Activated CD4-positive, alpha-beta T cell treated with anti-CD3 and anti-CD28 coated beads for 1 hour (primary cell): ENCODE measurements at places on chromosomes 5 and 9.

DNA sequence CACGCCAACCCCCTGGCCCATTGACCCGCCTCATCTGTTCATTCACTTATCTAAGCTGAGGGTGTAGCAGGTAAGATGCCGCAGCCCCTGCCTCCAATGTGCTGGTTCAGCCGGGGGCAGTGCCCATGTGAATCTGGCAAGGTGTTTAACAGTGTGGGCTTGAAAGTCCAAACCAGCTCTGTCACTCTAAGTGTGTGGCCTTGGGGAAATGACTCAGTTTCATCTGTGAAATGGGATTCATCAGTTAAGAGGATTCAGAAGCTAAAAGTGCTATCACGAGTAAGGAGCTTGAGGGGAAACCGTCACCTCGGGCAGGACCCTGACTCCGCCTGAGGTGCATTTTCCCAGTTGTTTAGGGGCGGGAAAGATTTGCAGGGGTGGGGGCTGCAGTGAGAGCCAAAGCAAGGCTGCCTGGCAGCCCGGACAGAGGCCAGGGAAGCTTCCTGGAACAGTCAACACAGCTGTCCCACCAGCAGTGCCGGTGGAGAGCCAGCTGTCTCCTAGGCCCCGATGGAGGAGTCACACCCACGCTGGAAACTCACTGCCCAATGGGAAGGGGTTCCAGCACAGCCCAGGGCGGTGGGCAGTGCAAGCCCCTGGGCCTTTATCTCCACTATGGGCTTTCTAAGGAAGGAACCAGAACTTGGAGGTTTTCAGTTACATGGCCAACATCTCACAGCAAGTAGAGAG is 9.7 kb upstream of the URM1 start:
- no peak for DNase-seq

DNA sequence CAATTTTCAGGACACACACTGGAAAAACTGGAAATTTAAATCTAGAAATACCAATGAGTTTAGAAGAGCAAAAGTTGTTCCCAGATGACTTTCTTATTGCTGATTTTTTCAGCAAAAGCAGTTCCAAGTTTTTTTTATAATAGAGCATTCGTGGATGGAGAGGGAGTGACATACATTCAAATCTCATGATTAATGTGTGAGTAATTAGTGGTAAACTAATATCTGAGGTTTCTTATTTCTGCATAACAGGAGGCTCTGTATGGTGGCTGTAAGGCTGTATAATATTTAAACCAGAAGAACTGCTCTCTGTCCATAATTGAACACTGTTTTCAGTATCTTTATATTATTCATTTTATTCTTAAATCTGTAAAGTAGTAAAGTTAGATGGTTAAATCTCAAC is 25.8 kb downstream of the LYSMD3 start:
- no peak for DNase-seq

- DNase-seq: no peak
These were observed 600.7 kb upstream of the PTGER4 start for GRCh38 chr5:40078898-40079575.

DNA sequence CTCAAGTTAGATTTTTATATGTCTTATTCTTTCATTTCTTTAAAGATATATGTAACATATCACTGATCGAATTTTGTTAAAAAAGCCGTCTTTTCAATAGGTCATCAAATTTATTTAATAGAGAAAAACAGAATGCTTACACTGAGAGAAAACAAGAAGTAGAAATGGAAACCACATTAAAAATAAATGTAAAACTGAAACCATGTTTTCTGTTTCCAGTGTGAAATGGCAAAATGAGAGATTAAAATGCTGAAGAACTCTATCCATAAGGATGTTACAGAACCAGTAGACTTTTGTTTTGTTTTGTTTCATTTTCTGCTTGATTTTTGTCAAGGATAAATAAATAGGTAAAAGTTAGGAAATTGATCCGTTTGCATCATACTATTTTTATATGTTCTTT is 210.1 kb downstream of the PRDM9 start:
- no peak for DNase-seq

DNA sequence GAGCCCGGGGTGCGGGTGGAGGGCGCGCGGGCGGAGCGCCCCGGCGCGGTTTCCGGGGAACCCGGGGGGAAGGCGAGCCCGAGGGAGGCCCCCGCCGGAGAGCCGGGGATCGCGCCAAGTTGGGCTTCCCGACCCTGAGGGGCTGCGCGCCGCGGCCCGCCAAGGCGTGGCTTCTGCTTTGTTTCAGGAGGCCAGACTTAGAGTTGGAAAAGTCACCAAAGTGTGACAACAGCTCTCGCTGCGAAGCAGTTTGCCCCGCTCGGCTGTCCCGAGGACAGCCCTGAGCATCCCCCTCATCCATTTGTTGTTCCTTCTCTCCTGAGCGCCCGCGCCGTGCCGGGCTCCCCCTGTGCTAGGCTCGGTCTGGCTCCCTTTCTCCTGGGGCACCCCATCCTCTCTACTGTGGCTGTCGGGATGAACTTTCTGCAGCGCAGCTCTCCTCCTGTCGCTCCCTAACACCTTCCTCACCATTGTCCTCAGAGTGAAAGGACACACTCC is 410 bp downstream of the GLIPR2 start:
- DNase-seq: no peak

- DNase-seq: no peak
These were observed 54.6 kb upstream of the SYNPO start for GRCh38 chr5:150585781-150586341.

- DNase-seq: no peak
These were observed 41.0 kb downstream of the KCNMB1 start for GRCh38 chr5:170348137-170348633.
